NCI-H2029 (cell line): ENCODE measurements at places on chromosomes 6 and 20.

- DNase-seq = no peak
Observed at GRCh38 chr6:169371344-169372127, 117.9 kb upstream of the THBS2 start.

DNA sequence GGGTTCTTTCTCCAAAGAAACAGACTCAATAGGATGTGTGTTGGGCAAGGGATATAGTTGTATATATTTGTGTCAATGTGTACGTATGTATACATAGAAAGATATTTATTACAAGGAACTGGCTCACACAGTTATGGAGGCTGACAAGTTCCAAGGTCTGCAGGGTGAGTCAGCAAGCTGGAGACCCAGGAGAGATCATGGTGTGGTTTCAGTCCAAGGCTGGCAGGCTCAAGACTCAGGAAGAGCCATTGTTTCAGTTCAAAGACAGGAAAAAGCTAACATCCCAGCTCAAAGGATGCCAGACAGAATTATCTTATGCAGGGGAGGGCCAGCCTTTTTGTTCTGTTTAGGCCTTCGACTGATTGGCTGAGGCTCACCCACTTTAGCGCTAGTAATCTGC, 89.9 kb upstream of the RALGAPA2 start:
- no peak for DNase-seq

DNA sequence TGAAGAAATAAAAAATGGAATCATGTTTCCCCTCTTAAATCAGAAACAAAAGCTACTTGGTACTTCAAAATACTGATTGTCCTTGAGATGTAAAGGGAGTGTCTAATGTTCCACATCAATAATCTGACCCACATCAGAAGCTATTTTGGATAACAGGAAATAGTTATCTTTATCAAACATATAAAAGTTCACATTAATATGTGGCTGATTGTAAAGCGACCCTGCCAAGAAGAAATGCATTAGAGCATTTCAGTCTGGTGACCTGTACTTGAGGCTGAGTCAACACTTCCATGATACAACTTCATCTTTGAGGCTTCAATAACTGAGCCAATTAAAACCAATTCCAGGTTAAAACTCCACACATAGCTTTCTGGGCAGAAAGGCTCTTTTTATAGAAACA, 31.8 kb downstream of the SYNE1 start:
- DNase-seq = no peak

- no peak for DNase-seq
Observed at GRCh38 chr6:7770601-7771000, 44.7 kb downstream of the BMP6 start.

- no peak for DNase-seq
Observed at GRCh38 chr6:12504325-12504966, 212.1 kb upstream of the PHACTR1 start.

DNA sequence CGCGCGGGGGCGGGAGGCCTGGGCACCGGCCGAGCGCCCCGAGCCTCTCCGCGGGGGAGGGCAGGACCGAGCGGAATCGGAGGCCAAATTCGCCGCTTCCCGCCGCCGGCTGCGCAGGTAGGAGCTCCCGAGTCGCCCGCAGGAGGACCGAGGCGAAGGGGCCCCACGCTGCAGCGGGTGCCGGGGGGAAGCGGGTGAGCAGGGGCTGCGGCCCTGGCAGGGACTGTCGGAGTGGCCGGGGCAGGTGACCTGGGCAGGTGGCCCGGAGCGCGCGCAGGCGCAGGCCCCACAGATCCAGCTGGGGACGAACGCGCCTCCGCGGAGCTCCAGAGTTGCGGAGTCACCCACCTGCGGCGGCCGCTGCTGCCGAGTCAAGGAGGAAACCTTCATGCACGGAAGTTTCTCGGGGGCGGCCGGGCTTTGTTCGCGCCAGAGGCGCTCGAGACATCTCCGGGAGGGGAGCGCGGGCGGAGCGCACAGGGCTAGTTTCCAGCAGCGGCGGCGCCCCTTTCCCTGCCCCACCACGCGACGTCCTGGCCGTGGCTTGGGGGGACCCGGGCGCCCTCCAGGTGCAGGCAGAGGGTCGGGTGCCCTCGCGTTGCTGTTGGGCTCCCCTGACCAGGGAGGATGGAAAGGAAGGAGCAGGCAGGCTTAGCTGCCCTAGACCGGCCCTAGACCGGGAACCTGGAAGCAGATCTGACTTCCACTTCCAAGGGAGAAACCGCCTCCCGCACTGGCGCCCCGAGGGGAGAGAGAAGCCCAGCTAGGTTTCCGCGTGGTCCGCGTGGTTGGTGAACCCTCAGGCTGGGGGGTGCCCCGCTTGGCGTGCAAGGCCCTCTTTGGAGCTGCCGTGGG, 590 bp downstream of the SLCO4A1 start:
- no peak for DNase-seq

- DNase-seq = no peak
Observed at GRCh38 chr6:166007349-166008263, 160.0 kb downstream of the TBXT start.

GRCh38 chr6:894274-894673, 201.3 kb upstream of the EXOC2 start:
- DNase-seq = no peak
